Femur (tissue), 1 donor: ENCODE measurements at places on chromosomes 3 and 15.

DNA sequence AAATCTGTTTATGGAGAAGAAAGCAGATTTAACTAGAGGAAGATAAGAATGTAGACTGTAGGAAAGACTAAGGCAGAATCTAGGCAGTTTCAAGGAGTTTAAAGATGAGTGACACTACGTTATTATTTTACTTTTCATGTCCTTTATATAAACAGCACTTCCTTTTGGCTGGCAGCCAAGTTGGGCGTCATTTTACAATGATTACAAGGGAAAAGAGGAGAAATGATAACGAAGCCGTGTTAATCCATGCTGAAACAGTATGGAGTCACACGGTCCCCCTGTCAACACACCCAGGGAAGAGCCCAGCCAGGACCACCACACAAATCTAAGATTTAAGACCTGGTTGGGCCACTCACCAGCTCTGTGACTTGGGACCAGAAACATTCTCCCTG, 83.7 kb upstream of the NEO1 start:
- DNase-seq = no peak

- DNase-seq = no peak
These were observed 139.4 kb downstream of the RPLP1 start for GRCh38 chr15:69591905-69592508.

DNA sequence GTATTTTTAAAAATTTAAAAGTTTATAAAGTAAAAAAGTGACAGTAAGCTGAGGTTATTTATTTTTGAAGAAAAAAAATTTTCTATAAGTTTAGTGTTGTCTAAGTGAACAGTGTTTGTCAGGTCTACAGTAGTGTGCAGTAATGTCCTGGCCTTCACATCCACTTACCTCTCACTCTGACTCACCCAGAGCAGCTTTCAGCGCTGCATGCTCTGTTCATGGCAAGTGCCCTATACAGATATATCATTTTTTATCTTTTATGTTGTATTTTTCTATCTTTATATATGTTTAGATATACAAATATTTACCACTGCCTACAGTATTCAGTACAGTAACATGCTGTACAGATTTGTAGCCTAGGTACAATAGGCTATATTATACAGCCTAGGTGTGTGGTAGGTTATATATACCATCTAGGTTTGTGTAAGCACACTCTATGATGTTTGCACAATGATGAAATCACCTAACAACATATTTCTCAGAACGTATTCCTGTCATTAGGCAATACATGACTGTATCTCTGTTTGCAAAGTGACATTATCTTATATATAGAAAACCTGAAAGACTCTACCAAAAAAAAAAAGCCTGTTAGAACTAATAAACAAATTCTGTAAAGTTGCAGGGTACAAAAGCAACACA, 75.9 kb upstream of the TMC3 start:
- no peak for DNase-seq

GRCh38 chr15:43826508-43827341, at the start of gene WDR76:
WDR76 (plus strand) TSS chr15:43827002; CDS start chr15:43827033, 31 bp downstream.
- DNase-seq = peak; percentile 88

DNA sequence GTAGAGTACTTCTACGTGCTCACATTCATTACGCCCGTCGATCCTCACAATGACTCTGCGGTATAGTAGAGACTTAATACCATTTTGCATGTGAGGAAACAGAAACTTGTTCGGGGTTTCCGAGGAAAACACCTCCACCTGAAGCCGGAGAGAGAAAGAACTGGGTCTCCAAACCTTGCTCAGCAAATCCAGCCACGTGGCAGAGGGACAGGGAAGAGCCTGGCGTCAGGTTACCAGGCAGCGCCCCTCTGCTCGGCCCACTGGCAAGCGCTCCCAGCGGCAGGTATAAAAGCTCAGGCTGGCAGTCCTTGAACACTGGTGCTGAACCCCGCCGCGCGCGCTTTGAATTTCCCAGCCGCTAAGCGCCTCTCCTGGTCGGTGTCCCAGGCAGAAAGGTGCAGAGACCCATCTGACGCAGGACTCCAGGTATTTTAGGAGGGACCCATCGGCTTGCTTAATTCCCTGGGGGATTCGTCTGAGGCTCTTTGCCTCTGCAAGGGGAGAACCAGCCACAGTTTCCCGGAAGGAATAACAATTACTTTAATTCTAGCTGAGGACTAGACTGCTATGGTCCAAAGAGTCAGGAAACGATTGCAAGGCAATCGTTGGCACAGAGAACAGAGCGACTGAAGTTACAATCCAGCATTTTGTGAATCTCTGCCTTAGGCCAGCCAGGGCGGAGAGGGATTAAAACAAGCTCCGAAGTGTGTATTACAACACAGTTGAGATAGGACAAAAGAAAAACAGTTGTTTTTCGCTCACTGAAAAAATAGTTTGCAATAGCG, at the start of gene C2CD4A:
TSS of gene C2CD4A (plus strand) at position 315 of the 785 bp plus-strand sequence. CDS start 637 bp downstream, outside the sequence.
- peak; percentile 75 for DNase-seq

GRCh38 chr3:106860182-106860581, 517.1 kb upstream of the CCDC54 start:
- no peak for DNase-seq

GRCh38 chr3:70615286-70615685, 302.8 kb upstream of the MDFIC2 start:
- DNase-seq = no peak

- DNase-seq = no peak
These were observed 456.3 kb upstream of the ONECUT1 start for GRCh38 chr15:53246404-53246803.

GRCh38 chr3:122021811-122022401, at the start of gene ILDR1:
ILDR1 (minus strand) TSS chr3:122022247; CDS start chr3:122022077, 170 bp downstream.
- no peak for DNase-seq

- DNase-seq = no peak
These were observed 30.1 kb upstream of the SPTSSB start for GRCh38 chr3:161401389-161401788.

GRCh38 chr15:97234851-97235610, 725.5 kb upstream of the ARRDC4 start:
- peak; percentile 56 for DNase-seq

DNA sequence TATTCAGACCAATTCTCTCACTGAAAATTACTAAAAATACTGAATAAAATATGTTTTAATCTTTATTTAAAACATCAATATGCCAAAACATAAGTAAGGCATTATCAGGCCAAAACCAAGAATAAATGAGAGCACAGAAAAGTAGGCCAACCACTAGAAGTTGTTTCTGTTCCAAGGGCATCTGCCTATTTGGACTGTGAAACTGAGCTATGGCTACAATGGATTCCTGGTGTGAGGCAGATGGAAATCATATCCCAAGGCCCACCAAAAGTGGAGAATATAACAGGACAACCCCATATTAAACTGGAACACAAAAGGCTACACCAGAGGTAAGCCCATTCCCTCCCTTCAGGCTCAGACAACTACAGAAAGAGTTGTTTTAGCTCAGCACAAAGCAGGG, 302.8 kb upstream of the IL12A start:
- DNase-seq = no peak

GRCh38 chr3:56987238-56987895, 73.1 kb upstream of the SPATA12 start:
- DNase-seq = peak; percentile 29

DNA sequence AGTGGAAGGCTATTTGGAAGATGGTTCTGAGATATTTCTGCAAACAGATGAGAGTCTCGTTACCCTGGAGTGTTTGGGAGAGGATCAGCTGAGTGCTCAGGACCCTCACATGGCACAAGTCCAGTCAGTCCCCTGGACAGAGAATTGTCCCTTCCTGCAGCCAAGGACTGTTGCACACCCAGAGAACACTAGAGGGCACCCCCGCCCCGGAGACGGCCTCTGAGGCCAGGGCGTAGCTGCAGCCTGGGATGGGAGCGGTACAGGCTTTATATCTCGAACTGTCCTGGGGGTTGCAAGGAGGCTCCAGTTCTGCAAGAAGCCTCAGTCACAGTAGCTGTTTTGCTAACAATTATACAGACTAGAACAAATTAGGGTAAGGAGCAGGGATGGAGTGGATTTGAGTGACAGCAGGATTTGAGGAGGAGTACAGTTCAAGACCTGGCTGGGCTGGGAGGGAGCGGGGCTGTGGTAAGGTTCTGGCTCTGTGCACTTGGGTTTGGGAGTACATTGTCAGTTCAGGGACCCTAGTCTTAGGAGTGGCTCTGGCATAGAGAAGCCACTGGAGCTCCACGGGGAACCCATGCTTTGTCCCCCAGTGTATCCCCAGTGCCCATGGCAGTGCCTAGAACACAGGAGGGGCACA, 67.6 kb upstream of the HACD2 start:
- peak; percentile 90 for DNase-seq

- DNase-seq = no peak
These were observed 433.8 kb upstream of the CBLB start for GRCh38 chr3:106302451-106303221.

DNA sequence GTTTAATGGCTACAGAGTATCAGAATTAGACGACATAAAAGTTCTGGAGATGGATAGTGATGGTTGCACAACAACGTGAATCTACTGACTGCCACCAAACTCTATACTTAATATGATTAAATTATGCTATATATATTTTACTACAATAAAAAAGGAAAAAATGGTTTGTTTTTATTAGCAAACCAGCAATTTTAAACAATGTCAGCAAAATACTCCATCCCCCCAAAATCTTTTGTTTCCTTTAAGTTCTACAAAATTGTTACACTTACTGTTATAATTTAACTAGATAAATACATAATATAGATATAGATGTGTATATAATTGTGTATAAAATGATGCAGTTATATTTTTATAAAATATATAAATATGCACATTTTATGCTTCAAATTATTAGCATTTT, 710.8 kb upstream of the UBE2E2 start:
- no peak for DNase-seq

DNA sequence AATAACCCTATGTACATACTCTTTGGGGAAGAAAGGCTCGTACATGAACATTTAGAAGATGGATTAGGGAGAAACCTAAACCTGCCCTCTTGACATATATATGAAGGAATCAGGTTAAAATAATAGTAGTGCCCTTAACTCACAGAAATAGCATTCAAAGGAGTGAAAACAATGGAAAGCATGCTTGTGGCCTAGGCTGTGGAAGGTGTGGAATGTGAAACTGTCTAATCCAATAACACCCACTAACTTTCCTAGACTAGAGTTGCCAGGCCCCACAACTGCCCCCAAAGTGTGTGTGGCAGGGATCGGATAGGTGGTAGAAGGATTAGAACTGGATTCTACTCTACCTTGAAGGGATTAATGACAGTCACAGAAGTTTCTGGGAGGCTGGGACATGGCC, 317.4 kb upstream of the LRRFIP2 start:
- DNase-seq = no peak

DNA sequence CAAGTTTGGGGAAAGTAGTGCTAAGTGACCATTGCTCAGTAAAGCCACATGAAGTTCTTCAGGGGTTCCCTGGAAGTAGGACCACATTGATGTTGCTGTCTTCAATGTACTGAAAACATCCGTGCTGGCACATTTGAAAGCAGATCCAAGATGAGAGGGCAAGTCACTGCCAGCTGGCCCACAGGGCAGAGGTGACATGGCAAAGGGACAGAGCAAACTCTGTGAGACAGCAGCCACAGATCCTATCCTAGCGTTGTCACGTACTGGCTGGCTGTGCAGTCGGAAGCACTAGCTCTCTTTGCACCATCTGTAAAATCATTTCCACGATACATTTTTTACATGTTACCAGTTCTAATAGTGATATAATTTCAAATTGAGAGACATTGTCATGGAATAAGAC, 13.8 kb downstream of the MUC13 start:
- no peak for DNase-seq

GRCh38 chr15:84731774-84732173, 15.8 kb upstream of the SEC11A start:
- DNase-seq = no peak

DNA sequence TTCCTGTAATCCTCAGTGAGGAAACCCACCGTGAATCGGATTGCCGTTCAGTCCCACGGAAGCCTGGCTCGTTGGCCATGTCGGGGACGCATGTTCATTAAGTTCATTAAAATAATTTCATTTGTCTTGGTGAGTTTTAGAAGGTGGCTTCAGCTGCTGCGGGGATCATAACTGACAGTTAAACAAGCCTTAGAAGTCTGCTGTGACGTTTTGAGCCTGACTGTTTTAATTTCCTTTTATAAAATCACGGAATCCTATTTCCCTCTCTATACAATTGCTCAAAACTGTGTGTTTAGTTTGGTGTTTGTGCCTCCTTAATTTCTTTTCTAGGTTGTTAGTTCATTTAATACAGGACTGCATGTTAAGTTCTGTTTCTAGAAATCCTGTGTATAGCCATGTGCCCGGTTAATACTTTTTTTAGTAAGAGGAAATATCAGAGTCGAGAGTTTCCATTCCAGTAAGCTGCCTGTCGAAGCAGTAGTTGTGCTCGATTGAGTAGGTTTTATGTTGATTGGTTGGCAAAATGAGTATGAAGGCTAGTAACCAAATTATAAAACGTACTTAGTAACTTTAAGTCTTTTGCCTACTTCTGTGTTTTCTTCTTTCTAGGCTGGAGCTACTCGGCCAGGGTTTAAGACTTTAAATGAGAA, 705 bp downstream of the NIPA2 start:
- DNase-seq = no peak

- no peak for DNase-seq
These were observed at the start of gene GCNT3 for GRCh38 chr15:59611276-59612260. GCNT3 (plus strand) TSS chr15:59611783; CDS start chr15:59618239, 6,456 bp downstream.

- no peak for DNase-seq
These were observed 378.6 kb downstream of the MAGI1 start for GRCh38 chr3:65660000-65660598.

GRCh38 chr15:37053166-37053565, 47.2 kb downstream of the MEIS2 start:
- no peak for DNase-seq

GRCh38 chr3:131914090-131914691, 120.6 kb downstream of the CPNE4 start:
- no peak for DNase-seq

GRCh38 chr15:84804005-84804900, 12.9 kb upstream of the ALPK3 start:
- DNase-seq = no peak

DNA sequence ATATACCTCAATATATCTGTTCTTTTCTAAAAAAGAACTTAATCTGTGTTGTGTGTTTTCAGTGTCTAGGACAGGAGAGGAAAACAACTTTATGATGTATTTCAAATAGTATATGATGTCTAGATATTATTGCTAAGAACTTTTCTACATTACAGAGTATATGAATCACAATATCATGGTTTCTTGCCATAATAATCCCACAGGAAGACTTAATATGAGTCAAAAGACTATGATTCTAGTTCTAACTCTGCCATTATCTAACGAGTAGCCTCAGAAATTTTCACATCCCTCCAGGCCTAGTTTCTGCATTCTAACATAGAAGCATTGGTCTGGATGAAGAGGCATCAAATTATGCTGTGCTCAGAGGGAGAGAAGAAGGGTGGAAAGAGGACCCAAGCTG, 107.7 kb upstream of the SPRED1 start:
- no peak for DNase-seq

- DNase-seq = no peak
These were observed 3.7 kb upstream of the PLXNB1 start for GRCh38 chr3:48433472-48434118.

GRCh38 chr3:55704521-55704920, 217.4 kb upstream of the WNT5A start:
- no peak for DNase-seq

- DNase-seq = peak; percentile 62
These were observed 41.0 kb downstream of the EPHB3 start for GRCh38 chr3:184602372-184603150.

GRCh38 chr15:25739687-25740121, 123.4 kb downstream of the ATP10A start:
- peak; percentile 55 for DNase-seq
